ENCODE measurements at places on chromosomes 11 and 22. TPM values are rescaled to one million over a fixed set of nuclear protein-coding genes. Genes with fewer than 3 reads are reported as not detected.
A peak's percentile ranks its signal among the peaks of the same experiment; 100 is the strongest.

DNA sequence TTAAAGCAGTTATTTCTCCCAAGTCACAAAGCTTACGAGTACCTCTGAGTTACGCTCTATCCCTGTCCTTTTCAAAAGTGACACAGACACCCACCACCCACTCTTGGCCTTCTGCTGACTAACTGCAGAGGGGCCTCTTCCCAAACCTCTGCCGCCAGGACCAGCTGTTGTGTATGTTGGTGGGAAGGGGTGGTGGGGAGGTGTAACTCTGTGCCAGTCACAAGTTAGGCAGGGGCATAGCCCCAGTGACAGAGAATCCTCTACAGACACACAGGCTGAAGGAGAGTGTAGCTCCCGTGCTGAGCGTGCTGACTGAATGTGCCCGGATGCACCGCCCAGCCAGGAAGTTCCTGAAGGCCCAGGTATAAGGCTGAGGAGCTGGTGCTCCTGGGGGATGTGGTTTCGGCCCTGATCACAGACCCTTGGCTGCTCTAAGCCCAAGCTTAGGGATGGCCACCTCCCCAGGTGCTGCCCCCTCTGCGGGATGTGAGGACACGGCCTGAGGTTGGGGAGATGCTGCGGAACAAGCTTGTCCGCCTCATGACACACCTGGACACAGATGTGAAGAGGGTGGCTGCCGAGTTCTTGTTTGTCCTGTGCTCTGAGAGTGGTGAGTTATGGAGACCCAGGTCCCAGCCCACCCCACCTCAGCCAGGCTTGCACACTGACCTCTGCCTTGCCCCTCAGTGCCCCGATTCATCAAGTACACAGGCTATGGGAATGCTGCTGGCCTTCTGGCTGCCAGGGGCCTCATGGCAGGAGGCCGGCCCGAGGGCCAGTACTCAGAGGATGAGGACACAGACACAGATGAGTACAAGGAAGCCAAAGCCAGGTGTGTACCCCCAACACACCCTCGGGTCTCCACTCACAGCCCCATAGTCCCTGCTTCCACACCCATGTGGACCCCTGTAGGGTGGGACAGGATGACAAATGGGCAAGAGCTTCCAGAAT, 4.9 kb downstream of the RIC8A start:
- DNase-seq, result no peak

GRCh38 chr11:10758957-10759356, 7.9 kb downstream of the CTR9 start:
- no peak for DNase-seq

DNA sequence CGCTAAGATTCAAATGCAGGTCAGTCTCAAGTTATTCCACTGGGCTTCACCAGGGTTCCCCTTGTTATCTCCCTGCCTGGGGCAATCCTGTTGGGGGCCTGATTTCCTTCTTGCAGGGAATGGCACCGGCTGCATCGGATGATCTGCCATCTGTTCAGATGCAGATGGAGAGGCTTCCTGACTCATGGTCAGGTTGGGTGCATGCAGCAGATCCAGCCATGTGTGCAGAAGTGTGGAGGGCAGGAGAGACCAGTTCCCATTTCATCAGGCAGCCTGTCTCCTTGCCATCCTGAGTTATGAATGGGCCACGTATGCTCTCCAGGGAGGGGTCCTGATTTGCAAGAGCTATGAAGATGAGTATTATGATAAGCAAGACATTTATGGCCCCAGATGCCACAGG, 161.2 kb upstream of the PLET1 start:
- no peak for DNase-seq

- DNase-seq, result no peak
Measured at GRCh38 chr22:23858484-23858815, 775 bp downstream of the SLC2A11 start.

- DNase-seq, result no peak
Measured at GRCh38 chr22:36806835-36807234, 10.0 kb downstream of the PVALB start.

DNA sequence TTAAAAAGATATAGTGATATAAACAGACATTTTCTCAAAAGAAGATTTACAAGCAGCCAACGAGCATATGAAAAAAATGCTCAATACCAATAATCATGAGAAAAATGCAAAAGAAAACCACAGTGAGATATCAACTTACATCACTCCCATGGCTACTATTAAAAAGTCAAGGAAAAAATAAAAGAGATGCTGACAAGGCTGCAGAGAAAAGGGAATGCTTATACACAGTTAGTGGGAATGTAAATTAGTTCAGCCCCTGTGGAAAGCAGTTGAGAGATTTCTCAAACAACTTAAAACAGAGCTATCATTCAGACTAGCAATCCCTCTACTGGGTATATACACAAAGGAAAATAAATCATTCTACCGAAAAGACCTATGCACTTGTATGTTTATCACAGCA, 97.1 kb upstream of the CARD18 start:
- DNase-seq, result peak; percentile 58

GRCh38 chr11:35507688-35508087, 17.7 kb downstream of the PAMR1 start:
- DNase-seq, result no peak

- DNase-seq, result no peak
Measured at GRCh38 chr22:40194656-40195055, 16.9 kb downstream of the TNRC6B start.

- DNase-seq, result no peak
Measured at GRCh38 chr11:18907391-18907790, 31.8 kb downstream of the MRGPRX1 start.

- no peak for DNase-seq
Measured at GRCh38 chr22:29443452-29443851, 5.1 kb downstream of the RFPL1 start.

DNA sequence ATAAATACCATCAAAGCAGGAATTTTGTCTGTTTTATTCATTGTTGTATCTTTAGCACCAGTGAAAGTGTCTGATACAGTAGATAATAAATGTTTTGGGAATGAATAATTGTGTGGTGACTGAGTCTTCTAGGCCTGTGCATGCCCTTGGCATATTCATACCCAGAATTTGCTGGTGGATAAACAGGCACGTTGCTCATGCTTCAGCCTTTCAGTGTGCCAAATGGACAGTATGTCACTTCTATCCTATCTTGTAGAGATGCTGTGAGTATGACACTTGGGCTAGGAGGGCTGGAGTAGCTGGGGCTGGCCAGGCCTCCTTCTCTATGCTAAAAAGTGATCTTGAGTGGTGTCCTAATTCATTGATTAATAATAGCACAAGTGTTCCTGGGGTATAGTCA, 287.3 kb upstream of the DDI1 start:
- peak; percentile 40 for DNase-seq

GRCh38 chr22:38267086-38267485, 5.7 kb downstream of the TMEM184B start:
- no peak for DNase-seq

GRCh38 chr11:2196970-2197770, 25.6 kb upstream of the TH start:
- DNase-seq, result peak; percentile 47

- DNase-seq, result peak; percentile 62
Measured at GRCh38 chr11:63945477-63946163, 6.8 kb downstream of the NAA40 start.

- peak; percentile 58 for DNase-seq
Measured at GRCh38 chr11:10197091-10197490, 96.9 kb downstream of the SBF2 start.

DNA sequence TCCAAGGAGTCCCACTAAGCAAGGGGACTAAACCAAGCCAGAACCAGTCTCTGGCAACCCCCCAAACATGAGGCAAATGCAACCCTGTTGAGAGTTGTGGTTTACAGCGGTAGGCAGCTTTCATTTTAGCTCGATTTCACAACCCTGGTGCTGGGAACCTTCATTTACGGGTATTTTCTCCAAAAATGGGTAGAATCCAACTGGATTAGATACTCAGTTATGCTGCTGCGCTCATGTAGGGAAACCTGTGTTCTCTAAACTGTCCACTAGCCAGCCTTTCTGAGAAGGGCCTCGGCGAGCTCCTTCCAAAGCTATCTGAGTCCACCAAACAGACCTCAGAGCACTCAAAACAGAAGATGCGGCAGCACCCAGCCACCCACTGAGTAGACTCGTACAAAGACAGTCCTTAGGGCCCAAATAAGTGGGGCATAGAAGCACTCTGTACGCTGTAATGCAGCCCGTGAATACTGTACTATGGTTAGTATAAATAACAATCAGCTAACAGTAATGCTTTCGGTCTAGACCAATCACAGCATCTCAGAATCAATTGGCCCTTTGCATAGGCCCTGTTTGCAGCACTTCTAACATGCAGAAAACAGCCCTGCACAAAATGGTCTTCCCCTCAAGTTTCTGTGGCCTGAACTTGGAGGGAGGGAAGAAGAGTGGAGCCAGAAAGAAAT, 104.7 kb downstream of the ETS1 start:
- DNase-seq, result no peak

DNA sequence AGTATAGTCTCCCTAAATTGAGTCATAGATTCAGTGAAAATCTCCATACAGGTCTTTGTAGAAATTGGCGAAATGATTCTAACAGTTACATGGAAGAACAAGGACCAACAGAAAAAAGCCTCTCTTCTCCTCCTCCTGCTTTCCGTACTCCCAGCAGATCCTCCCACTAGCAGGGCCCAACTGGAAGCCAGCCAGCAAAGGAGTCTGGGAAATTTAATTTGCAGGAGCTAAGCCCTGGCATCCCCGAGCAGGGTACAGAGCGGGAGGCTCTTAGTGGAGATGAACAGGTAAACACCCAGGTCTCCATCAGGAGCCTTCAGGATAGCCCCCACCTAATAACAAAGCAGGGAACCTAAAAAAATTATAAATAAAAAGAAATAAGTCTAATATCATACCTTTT, 1473.8 kb downstream of the TBC1D22A start:
- DNase-seq, result no peak

DNA sequence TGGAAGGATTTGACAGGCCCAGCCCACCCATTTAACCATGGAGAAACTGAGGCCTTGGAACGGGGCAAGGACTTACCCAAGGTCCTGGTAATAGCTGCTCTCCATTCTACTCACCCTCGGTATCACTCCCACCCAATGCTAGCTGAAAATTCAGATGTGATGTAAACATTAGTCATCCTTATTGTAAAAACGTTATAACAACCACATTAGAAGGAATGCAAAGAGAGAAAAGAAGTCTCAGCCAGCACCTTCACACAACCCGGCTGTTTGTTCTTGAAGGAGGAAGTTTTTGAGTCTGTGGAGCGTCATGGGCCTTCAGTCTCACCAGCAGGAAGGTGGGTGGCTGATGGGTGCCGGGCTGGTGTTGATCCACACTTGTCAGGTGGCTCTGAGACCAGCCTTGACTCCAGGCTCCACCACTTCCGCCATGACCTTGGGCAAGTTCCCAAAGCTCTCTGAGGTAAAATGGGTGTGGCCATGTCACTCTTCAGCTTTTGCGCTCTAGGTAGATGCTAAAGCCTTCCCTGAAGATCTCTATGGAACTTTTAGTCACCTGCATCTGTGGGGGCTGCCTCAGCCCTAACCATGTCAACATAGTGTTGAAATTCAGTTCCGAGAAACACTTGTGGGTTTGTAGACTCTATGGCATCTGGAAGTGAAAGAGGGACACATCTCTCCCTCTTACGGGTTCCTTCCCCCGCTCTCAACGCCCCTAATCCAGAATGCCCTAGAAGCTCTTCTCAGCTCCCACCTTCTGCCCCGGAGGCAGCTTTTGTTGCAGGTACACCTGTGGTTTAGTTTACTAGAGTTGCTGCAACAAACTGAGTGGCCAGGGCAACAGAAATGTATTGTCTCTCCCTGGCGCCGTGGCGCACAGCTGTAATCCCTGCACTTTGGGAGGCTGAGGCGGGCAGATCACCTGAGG, 14.8 kb downstream of the CD6 start:
- DNase-seq, result peak; percentile 40

GRCh38 chr11:45079943-45080719, 66.3 kb upstream of the PRDM11 start:
- DNase-seq, result no peak

DNA sequence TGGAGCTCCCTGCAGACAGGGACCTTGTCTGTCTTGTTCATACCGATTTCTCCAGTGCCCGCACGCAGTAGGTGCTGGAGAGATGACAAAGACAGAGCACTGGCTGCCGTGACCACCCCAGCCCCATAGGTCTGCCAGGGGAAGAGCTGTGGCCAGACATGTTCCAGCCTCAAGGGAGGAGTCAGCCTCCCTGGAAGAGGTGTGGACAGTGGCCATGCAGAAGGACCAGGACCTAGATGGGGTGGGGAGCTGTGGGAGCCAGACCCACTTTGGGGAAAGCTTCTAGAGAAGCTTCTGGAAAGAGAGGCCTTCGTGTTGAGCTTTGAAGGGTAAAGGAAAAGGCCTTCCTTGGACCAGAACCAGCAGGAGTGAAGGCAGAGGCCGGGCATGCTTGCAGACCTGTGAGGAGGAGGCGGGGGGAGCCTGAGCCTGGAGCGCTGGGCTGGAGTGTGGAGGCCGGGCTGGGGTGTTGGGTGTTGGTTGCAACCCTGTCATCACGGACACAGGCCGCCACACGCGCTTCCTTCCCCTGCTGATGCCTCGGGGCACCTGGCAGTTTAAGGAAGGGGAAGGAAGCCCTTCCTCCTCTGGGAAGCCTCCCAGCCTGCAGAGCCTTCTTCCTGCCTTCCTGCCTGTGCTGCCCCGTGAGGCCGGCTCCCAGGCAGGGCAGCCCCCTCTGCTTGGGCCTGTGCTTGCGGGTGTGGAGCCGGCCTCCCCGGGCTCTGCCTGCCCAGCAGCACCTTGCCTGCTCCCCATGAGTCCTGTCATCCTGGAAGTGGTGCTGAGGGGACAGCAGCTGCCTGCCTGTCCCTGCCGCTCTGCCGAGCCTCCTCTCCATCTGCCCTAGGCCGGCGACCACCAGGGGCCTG, 12.3 kb downstream of the RELT start:
- peak; percentile 39 for DNase-seq

DNA sequence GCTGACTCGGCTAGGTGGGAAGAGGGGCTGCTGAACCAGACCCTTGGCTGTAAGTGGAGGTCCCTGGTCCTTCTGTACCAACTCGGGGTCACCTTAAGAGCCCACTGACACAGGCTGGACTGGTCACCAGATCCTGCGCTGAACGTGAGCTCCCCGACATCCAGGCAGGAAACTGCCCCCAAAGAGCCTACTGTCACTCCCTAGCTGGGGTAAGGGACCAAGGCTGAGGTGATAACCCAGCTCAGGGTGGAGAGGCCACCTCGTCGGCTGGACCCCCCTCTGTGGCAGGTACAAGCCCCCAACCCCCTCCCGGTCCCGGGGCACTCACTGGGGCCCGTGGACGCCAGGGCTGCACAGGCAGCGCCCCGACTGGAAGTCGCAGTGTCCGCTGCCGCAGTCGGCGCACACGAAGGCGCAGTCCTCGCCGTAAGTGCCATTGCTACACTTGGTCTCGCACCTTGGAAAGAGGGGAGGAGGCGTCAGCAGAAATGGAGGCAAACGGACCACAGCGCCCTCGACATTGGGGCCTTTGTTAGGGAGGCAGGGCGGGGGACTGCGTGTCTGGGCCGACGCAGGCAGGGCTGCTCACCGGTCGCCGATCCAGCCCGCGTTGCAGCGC, 7.4 kb downstream of the SCARF2 start:
- no peak for DNase-seq

NLRP10 gene
- total RNA-seq, result 6.0 TPM

ATP5MG gene
- 238 TPM for total RNA-seq

OR51E2 gene
- not detected for total RNA-seq

OR5J2 gene
- total RNA-seq, result not detected

MRGPRG gene
- not detected for total RNA-seq

TIRAP gene
- 8.1 TPM for total RNA-seq

NCAM1 gene
- total RNA-seq, result not detected

OR6T1 gene
- total RNA-seq, result not detected

GUCY1A2 gene
- total RNA-seq, result 0.33 TPM

KRTAP5-7 gene
- total RNA-seq, result not detected

ZNF214 gene
- 1.3 TPM for total RNA-seq

CHORDC1 gene
- 49.6 TPM for total RNA-seq

FAM180B gene
- total RNA-seq, result not detected

NAV2 gene
- 12.4 TPM for total RNA-seq

IGLL1 gene
- total RNA-seq, result not detected
